ENCODE measurements at places on chromosomes 5 and 9.

GRCh38 chr9:28688172-28688571 lies 1114.9 kb upstream of the C9orf72 start:
- DNase-seq = no peak

DNA sequence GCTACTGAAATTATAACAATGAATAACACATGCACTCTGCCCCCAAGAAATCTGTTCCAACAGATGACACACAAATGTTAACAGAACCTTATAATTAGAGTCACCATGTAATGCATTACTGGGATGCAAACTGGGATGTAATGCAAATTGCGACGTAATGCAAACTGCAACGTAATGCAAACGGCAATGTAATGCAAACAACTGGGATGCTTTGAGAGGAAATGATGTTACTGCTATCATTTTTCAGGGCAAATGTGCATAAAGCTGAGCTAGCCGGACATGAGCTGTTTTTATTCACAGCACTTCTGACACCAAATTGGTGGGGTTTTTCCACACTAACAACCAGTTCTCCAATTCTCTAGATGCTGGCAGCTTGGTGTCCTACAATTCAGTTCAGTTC lies 117.2 kb downstream of the ADAMTS16 start:
- DNase-seq = no peak

DNA sequence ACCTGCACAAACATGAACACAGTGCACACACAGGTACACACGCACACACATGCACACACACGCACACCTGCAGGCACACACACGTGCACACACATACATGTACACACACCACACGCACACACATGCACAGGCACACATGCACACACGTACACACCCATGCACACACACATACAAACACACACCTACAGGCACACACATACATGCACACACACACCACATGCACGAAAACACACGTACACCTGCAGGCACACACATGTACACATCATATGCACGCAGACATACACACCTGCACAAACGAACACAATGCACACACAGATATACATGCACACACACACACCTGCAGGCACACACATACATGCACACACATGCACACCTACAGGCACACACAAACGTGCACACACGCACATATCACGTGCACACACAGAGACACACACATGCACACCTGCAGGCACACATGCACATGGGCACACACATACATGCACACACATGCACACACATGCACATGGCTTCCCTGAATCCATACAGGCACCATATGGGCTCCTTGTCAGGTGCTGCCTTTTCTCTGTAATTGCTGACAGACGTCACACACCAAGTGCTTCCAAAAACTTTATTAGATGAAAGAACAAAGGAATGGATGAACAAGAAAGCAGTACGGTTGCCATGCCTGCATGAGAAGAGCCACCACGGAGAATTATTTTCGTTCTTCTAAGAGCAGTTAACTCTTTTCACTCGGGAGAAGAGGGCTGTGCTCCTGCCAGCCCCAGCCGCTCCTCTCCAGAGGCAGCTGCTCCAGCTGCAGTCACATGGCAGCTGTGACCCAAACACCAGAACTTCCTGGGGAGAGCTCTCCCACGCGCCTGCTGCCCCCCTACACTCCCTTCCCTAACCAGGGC lies 57.2 kb downstream of the EXD3 start:
- DNase-seq = no peak

GRCh38 chr9:3508521-3509291 lies 17.1 kb downstream of the RFX3 start:
- no peak for DNase-seq

DNA sequence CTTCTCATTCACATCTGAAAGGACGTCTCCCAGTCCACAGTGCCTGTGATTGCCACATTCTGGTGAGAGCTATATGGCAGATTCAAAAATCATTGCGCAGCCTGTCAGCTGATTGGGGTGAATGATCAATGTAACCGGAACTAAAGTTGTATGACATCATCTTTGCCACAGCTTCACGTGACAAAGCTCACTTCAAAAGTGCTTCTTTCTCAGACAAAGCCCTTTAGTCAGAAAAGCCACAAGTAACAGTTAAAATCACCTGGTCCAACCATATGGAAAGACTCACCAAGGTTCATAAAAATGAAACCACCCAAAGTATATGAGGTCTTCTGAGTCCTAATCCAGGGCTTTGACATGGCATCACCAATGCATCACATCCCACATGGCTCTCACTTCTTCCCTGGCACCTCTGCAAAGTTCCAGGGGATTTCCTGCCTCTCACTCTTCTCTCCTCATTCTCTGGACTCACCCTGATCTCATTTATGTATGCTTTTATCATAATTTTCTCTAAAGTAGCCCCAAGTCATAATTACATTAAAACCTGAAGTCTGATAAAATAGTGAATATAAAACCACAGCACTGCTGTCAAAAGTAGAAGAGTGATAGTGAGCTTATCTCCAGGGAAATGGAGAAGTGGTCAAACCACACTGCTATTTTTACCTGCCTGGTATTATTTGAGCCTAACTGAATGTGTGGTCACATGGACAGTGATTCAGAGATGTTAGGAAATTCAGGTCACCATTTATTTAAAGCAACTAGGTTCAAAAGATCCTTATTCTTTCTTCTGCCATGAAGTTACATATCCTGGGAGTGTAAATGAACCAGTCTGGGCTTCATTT lies 193.1 kb upstream of the PTGER4 start:
- DNase-seq = no peak

- DNase-seq = no peak
Measured at GRCh38 chr5:116629168-116629567, 54.5 kb upstream of the SEMA6A start.

DNA sequence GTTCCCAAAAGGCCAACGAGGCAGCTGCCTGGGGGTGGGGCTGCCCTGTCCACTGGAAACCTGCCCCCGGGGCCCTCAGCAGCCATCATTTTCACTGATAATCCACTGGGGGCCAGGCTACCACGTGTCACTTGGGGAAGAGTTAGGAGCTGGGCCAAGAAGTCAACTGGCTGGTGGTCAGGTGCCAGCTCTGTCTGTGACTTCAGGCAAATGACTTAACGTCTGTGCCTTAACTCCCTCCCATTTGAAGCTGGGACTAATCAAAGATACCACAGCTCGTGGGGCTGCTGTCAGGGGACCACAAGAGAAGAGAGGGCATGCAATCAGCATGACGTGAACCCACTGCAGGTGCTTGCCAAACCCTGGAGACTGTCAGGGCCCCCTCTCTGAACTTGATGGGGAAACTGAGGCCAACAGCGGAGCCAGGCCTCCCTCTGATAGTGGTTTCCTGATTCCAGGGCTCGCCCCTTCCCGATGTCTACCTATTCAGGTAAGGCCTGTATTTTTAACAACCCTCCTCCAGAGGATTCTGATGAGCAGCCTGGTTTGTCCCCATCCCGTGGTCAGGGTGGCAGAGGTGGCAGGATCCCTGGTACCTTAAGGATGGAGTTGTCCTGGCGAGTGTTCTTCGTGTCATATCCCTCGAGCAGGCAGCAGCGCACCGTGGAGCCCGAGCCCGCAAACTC lies 12.3 kb upstream of the DPM2 start:
- DNase-seq = no peak
